ENCODE measurements at places on chromosomes 4 and X.

DNA sequence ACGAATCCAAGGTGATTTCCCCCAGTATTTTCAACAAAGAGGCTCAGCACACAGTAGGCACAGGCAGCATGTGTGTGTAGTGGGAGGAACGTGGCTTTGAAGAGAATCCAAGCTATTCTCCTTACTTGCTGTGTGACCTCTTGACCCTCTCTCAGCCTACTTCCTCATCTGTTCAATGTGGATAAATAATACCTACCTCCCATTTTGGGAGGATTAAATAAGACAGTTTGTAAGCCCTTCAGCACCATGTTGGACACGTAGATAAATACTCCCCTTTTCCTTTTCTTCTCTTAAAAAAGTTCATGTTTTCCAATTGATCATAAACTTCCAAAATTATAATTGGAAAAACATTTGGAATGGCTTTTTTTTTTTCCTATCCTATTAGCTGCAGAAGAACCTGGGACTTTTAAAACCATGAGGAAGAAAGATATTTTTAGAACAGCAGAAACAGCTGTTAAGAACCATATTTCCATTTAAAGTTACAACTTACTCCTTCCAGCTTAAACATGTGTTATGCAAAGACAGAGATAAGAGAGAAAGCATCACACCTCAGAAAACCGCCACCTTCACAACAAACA lies 56.1 kb upstream of the TMEM131L start:
- no peak for DNase-seq

- no peak for DNase-seq
Observed at GRCh38 chrX:40866893-40867292, 131.6 kb upstream of the MED14 start.

DNA sequence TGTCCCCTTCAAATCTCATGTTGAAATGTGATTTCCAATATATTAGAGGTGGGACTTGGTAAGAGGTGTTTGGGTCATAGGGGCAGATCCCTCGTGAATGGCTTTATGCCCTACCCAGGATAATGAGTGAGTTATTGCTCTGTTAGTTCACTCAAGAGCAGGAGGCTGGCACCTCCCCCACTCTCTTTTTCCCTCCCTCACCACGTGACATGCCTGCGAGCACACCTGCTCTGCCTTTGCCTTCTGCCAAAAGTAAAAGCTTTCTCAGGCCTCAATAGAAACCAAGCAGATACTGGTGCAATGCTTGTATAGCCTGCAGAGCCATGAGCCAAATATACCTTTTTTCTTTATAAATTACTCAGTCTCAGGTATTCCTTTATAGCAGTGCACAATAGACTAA lies 286.3 kb upstream of the UGT8 start:
- no peak for DNase-seq

DNA sequence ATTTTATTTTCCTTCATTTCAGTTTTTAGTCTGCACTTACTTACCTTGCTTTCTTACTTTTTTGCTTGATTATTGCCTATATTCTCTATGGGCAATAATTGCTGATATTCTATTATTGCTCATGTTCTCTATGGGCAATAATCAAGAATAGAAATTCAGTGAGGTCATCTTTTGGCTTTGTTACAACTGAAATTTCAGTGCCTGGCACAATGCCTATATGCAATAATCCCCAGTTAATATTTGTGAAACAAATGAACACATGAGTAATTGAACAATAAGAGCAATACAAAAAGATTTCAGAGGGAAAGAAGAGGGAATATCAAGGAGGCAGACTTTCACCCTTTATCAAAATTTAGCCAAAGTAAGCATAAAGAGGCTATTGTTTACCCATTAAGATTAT lies 48.6 kb upstream of the ARSJ start:
- no peak for DNase-seq

- DNase-seq: no peak
Observed at GRCh38 chrX:100447655-100448397, 37.8 kb upstream of the PCDH19 start.

DNA sequence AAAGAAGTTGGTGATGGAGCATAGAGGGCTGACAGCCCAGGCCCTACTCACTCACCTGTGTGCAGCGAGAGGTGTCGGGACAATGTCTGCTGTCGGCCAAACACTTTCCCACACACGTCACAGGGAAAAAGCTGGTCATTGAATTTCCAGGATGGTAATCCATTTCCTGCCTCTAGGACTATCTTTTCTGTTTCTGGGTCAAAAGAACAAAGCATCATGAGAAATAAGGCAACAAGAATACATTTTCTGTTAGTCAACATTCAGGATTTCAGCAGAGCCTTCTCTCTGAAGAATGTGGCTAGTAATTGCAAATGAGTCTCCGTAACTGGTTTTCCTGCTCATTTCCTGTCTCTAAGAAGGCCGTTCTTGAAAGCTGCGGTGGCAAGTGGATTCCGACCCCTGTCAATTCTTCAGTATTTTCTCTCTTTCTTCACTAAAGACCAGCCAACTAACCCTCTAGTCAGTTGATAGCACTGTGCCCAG lies 99.4 kb downstream of the C4orf51 start:
- DNase-seq: no peak

- DNase-seq: no peak
Observed at GRCh38 chr4:110074570-110074969, 123.8 kb downstream of the ELOVL6 start.

GRCh38 chr4:25078523-25078922 lies 47.8 kb upstream of the LGI2 start:
- no peak for DNase-seq

- DNase-seq: no peak
Observed at GRCh38 chr4:186248643-186249042, 17.3 kb upstream of the F11 start.

DNA sequence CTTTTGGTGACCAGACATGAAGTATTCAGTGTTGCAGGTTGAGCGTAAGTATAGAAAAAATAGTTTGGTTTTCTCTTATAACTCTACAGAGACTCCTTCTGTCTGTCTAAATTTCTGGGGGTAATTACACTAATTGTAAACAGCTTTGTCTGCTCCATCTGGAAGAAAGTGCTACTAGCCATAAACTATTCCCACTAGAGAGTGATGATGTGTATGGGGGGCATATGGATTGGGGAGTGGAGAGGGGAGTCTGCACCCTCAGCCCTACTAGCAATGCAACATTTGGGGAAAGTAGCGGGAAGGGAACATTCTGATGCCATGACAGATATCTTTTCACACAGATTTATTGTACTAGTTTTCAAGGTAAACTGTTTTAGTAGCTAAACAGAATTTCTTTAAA lies 549.7 kb downstream of the TRIML1 start:
- DNase-seq: no peak

- DNase-seq: no peak
Observed at GRCh38 chrX:16125520-16126149, 2.3 kb downstream of the GRPR start.
